ENCODE measurements at places on chromosomes 3 and 15.

GRCh38 chr15:63156086-63156710, 1.1 kb downstream of the RPS27L start:
- DNase-seq, result peak; percentile 1

GRCh38 chr15:79868554-79868953, 28.3 kb downstream of the MTHFS start:
- DNase-seq, result no peak

DNA sequence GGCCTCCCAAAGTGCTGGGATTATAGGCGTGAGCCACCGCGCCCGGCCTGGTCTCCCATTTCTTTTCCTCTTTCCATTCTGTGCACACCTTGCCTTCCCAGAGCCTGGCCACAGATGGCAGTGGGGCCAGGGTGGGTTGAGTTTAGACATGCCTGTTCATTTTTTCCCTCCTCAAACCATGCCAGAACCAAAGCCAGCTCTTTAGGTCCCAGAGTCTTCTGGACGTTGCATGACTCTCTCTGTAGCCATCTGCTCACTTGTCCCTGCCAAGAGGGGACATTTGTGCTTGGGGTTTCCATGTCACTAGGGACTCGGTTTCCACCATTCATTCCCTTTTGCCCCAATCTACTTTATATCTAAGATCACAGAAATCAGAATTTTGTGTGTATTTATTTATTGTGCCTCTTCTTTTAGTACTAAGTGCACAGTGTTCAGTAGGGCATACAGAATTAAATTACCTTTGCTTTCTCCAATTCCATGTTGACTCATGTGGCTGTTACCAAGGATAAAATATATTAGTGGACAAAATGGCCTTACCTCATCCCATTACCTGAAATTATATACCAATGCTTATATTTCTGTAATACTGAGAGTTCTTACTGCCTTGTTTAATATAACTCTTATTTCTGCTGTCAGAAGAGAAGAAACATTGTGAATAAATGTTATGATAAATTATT, 49.6 kb downstream of the USP13 start:
- DNase-seq, result no peak

GRCh38 chr15:44034933-44035624, 160.0 kb downstream of the FRMD5 start:
- DNase-seq, result no peak

DNA sequence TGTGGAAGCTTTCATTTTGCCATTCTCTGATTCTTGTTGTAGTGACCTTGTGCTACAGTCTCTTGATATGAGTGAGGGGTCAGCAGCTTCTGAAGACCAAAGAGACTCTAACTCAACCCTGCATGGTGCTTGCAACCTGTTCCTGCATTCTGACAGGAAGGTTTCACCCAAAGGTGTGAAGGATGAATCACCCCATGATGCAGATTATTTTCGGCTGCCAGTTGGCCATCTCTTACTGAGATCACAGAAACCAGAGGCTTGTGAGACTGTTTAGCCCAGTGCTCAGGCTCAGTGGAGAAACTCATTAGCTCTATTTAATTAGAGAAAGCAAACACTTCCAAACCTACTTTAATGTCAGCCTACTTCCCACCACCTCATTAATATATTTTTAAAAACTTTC, 29.2 kb upstream of the TPRG1 start:
- no peak for DNase-seq

- DNase-seq, result no peak
Observed at GRCh38 chr15:34847598-34847997, 52.2 kb upstream of the ACTC1 start.

GRCh38 chr3:64509206-64509605, 178.6 kb downstream of the ADAMTS9 start:
- no peak for DNase-seq

GRCh38 chr15:96345560-96346399, 15.3 kb downstream of the NR2F2 start:
- DNase-seq, result no peak

GRCh38 chr3:197525706-197526105, 30.1 kb downstream of the BDH1 start:
- no peak for DNase-seq

- no peak for DNase-seq
Observed at GRCh38 chr3:11346416-11346815, 74.2 kb downstream of the ATG7 start.

- no peak for DNase-seq
Observed at GRCh38 chr15:48090666-48091065, 30.1 kb upstream of the SLC24A5 start.

DNA sequence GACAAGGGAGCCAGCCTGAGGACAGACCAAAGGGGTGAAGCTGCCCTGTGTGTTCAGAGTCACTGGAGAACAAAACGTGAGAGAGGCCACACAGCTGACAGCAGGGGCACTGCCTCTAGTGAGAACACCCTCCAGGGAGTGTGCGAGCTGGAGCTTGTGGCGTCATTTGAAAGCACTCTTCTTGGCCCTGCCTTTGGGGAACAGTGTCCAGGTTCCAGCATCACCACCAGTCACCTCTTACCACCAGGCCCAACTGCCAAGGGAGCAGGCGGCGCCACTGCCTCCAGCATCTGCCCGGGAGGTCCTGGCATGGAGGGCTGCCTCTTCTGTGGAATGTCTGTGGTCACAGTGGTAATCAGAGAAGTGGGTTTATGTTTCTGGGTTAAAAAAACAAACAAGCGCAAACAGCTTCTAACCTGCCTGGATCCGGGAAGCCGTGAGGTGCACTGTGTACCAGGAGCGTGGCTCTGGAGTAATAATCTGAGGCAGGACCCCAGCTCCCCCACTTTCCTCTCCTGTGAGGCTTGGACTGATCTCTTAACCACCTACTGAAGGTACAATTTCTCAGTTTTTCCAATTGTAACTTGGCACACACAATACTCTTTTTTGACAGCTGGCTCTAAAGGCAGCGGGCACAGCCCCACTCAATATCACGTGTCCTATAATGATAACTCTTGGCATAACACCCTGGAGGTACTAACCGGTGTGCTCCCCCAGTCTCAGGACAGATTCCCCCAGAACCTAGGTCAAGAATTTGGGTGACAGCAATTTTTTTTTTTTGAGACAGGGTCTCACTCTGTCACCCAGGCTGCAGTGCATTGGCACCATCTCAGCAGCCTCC, 32.2 kb upstream of the CDCP1 start:
- DNase-seq, result no peak

- DNase-seq, result no peak
Observed at GRCh38 chr3:107328069-107328468, 49.2 kb upstream of the CCDC54 start.

GRCh38 chr3:67526246-67526645, 128.2 kb downstream of the SUCLG2 start:
- DNase-seq, result no peak
